ENCODE measurements at places on chromosomes 1 and 21.

DNA sequence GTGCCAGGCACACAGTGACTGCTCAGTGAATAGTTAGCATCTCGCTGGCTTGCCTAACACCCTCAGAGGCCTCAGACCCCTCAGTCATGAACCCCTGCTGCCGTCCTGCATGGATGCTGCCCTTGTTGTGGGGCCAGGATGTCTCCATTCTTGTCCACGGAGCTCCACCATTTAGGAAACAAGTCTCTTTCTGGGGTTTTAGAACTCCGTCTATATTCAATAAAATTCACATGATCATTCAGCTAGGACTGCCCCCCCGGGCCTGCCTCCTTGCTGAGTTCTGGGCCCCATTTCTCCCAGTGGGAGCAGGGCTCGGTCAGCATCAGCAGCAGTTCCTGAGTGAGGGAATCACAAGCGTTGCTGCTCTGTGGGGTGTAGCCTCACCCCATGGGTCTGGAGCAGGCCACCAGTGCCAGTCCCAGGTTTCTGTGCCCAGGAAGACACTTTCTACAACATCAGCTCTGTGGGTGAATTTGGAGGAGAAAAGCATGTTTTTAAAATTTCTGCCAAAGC is 134.1 kb downstream of the RHOU start:
- no peak for DNase-seq

DNA sequence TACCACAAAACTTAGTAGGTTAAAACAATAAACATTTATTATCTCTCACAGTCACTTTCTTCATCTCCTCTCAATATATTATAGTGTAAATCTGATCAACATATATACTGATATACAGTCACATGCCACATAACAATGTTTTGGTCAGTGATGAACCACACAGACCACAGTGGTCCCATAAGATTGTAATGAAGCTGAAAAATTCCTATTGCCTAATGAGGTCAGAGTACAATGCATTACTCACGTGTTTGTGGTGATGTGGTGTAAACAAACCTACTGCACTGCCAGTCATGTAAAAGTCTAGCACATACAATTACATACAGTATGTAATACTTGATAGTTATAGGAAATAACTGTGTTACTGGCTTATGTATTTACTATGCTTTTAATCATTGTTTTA is 30.1 kb downstream of the OLFML3 start:
- DNase-seq = no peak

- no peak for DNase-seq
Observed at GRCh38 chr21:18772404-18772803, 368.8 kb upstream of the TMPRSS15 start.

GRCh38 chr1:241557551-241558193 is 25.5 kb downstream of the KMO start:
- no peak for DNase-seq

DNA sequence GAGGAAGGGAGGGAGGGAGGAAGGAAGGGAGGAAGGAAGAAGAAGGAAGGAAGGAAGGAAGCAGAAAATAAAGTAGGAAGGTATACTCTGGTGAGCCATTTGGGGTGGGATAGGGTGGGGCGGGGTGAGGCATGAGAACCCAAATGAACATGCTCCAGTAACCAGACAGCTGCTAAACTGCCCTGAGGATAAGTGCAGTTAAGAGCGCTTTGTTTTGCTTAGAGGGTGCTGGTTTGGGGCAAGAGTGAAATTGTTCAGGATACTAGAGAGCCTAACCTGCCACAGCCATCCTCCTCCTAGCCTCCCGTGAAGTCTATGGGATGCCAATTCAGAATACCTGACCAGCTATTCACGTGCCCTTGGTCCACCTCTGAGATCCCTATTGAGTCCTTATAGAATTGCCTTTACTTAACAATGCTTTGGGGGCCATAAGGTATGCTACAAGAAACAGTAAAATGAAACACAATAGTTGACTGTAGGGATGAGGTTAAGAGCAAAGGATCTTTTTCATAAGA is 59.0 kb upstream of the ATF3 start:
- no peak for DNase-seq

DNA sequence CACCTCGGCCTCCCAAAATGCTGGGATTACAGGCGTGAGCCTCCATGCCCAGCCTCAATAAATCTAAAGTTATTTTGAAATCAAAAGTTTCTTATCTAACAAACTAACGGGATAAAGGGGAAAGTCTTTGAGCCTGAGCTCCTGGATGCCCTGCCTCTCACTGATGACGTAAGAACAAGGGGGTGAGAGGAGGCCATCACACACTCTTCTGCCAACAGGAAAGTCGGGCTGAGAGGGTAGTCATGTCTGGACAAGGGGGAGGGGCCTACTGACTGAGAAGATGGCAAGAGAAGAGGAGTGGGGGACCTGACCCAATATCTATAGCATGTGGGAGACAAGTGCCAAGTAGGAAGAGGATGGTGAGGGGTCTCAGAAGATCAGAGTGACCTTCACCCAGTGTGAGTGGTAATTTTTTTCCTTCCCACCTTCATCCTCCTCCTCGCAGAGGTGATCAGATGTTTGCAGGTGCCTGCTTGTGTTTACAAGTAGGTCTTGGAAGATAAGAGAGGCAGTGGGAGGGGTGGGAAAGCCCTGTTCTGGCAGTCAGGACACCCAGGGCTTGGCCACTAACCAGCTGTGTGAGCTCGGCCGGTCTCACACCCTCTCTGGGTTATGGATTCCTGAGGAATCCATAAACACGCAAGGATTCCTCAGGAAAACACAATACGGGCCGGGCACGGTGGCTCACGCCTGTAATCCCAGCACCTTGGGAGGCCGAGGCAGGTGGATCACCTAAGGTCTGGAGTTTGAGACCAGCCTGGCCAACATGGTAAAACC is 9.6 kb downstream of the UQCRHL start:
- DNase-seq = no peak

DNA sequence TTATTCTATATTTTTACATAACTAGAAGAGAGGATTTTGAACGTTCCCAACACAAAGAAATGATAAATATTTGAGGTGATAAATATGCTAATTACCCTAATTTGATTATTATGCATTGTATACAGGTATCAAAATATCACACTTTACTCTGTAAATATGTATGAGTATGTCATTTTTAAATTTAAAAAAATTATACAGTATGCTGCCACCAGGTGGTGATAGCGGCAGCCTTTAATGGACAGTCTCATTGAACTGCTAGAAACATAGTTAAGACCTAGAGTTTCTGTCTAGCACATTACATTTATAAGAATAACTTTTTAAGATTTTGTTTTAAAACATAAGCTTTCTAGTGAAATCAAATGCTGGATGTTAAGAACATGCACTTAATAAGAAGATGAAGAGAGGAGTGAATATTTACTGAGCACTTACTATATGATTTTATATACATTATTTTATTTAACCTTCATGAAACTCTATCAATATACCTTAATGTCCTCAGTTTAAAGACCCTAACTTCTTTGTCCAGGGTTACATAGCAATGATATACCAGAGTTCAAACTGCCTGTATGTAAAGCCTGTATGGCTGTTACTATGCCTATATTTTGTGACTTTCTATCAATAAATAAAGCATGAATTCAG is 207.1 kb downstream of the NUF2 start:
- no peak for DNase-seq

DNA sequence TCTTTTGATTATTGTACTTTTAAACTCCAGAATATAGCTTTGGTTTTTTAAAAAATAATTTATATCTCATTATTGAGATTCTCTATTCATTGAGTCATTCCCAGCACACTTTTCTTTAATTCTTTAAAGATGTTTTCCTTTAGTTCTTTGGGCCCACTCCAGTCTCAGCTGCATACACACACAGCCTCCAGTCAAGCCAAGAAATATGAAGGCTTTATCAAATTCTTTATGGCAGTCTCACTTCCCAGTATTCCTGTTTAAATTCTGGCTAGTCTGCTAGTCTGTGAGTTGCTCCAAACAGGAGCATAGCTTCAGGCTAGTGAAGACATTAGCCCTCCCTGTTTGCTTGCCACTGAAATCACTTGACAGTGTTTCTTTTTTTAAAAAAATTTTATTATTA is 61.2 kb downstream of the CRP start:
- DNase-seq = no peak

DNA sequence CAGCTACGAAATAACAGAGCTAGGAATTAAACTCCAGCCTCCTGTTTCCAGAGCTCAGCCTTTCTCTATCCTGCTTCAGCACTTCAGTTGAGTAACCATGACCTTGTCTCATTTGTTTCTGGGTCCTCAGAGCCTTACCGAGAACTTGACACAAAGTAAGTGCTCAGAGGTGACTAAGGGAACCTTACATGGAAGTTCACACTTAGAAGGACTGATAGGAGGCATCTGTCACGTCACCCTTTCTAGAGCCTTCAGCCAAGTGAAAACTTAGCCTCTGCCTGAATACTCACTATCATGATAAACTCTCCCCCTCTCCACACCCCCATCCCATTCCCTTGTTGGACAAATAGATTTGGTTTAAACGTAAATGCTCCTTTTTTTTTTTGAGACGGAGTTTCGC is 9.8 kb upstream of the LUZP1 start:
- DNase-seq = no peak

DNA sequence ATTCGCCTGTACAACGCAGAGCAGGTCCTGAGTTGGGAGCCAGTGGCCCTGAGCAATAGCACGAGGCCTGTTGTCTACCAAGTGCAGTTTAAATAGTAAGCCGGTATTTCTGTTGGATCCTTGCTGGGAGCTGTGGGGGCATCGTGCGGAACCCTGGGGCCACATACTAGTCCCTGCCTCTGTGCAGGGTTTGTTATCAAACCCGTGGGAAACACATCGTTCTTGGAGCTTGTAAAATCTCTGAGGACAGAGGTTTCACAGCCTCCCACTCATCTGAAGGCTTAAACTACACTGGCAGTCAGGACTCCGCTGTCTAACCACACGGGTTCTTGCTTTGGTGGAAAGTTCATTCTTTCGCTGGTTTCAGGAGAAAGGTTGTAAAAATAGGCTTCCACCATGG is 11.7 kb downstream of the IFNGR2 start:
- no peak for DNase-seq

DNA sequence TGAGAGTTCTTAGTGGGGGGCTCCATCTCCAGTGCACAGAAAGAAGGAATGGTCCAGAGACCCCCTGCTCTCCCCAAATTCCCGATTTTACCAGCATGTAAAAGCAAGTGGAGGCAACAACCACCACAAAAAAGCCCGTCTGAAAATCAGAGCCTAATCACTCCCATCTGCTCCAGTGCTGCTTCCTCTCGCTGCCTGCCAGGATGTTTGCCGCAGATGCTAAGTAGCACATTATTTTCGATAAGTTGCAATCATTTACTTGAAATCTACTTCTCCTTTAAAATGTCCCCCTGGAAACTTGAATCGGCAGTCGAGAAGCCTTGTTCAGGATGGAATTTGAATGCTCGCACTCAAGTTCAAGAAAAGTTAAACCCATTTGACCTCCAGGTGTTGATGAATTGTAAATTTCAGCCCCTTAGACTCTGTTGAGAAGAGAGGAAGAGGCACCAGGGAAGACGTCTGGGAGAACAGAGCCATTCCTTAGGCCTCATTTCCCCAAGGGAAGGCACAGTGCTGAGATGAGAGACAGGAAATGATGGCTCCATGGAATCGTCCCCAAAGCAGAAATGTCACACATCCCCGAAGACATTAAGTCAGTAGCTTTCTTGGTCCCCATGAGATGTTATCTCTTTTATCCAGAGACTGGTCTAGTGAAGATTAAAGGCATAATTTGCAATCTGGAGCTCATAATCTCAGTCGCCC is 221.3 kb downstream of the PBX1 start:
- DNase-seq = no peak

DNA sequence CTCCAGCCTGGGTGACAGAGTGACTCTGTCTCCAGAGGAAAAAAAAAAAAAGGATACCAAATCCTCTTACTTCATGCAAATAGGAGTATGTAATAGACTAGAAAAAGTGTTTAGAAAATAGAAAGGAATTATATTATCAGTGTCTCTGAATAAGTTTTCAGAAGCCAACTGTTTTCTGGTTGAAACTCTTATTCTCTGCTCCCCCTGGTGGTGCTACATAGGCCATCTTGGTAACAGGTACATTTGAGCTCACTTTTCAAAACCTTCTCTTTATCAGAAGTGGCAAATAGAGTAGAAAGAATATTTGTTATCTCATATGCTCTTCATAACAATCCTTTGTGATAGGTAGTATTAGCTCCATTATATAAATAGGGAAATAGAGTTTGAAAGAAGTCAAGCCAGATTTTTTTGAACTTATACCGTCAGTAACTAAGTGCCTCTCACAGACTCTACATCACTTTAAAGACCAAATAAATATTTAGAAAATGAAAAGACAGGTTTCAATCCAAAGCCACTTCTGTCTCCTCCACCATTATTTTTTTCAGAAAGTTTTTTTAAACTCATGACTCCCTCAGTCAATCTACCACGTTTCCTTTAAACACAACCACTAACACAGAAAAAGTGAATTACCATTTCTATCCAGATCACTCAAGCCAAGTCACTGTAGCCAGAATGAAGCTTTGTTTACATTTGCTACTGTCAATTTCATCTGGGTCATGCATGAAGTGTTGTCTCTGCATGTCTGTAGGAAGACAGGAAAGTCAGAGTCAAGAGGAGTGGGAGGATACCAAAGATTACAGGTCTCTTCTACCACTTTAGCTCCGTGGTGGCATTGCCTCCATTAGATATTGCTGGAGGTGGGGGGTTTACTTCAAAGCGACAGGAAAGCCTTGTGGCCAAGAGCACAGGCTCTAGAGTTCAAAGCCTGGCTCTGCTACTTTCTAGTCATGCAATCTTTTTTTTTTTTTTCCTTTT is 45.6 kb downstream of the IL23R start:
- DNase-seq = no peak

- DNase-seq = no peak
Observed at GRCh38 chr1:84086616-84087015, 57.5 kb upstream of the PRKACB start.

GRCh38 chr21:42308161-42308913 is 6.9 kb downstream of the TFF3 start:
- DNase-seq = no peak

- DNase-seq = no peak
Observed at GRCh38 chr21:21034036-21034435, 35.8 kb downstream of the NCAM2 start.

DNA sequence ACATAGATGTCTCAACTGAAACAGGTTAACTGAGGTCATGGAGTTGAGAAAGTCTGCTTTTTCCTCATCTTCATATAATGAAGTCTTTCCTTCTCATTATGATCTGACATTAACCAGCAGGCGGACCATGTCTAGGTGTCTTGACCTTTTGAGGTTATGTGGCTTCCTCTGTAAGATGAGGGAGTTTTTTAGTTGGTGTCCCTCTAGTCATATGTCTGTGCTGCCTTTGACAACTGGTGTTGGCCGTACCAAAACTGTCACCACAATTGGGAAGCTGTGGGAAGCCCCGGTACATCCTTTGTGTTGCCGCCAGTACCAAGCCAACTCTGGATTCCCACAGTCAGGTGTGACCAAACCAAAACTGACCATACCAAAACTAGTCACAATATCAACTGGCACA is 105.1 kb downstream of the PBX1 start:
- no peak for DNase-seq

DNA sequence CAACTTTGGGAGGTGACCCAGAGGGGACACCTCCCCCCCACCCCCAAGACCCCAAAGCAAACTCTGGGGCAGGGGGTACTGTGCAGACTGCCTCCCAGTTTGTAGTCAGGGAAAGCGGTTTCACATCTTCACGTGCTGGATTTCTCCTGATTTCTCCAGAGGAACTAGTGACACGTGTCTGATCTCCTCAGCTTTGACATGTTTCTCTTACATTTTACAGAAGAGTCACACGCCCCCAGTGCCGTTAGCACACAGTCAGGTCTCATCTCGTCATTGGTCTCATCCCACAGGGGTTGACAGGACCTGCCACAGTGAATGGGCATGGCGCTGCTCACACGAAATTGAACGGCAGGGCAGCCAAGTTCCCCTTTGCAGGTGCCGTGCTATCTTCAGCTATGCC is 11.8 kb downstream of the PDPN start:
- DNase-seq = no peak

GRCh38 chr1:54927472-54928240 is 40.7 kb upstream of the DHCR24 start:
- DNase-seq = no peak

Data from DMS153 (cell line).